ENCODE measurements at places on chromosomes 6 and 20.

- DNase-seq, result no peak
Measured at GRCh38 chr20:20020908-20021307, 3.7 kb downstream of the NAA20 start.

DNA sequence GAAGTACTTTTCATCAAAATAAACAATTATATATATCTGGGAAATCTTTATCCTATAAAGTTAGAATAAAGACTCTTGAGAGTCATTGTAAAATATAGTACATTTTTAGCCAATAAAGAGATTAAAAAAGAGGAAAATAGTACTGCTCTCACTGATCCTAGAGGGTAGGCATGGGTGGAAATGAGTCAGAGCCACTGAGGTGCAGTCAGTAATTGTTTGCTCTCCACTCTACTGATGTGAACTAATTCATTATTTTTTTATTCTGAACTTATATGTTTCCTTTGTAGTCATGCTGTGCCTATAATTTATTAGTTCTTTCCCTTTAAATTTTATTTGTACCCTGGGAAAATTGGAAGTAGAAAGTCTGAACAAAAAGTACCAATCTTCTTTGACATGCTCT, 1359.4 kb upstream of the GJE1 start:
- no peak for DNase-seq

DNA sequence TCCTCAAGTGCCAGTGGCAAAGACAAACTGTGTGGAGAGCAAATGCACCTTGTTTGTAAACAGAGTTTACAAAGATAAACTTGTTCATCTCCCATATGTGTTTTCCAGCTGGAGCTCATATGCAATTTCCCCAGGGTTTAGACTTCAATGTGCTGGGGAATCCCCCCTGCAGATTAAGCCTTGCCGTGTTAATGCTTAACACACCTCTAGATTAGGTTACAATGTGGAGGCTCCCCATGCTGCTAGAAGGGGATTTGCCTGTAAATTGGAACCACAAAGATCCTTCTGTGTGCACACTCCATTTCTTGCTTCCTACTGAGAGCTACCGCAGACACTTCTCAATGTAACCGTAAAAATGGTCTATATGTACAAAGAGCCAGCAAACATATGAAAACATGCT, 263.1 kb downstream of the TBX18 start:
- no peak for DNase-seq

DNA sequence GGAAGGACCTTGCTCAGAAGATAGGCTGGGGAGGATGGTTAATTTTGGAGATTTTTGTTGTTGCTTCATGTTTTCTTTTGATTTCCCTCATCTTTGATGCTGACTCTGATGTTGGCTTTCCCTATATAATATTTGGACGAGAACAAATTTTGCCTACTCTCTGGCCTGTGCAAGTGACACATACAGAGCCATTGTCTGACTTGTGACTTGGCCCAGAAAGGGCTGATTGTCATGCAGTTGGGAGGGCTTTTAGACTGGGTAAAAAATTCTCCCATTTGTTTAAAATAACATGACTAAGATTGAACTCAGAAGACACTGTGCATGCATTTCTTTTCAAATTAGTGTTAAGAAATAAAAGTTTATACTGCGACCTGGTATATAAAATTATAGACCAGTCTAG, 98.6 kb upstream of the SUPT3H start:
- DNase-seq, result no peak

All from T-helper 2 cell (primary cell).